ENCODE measurements at places on chromosomes 2 and 18.

DNA sequence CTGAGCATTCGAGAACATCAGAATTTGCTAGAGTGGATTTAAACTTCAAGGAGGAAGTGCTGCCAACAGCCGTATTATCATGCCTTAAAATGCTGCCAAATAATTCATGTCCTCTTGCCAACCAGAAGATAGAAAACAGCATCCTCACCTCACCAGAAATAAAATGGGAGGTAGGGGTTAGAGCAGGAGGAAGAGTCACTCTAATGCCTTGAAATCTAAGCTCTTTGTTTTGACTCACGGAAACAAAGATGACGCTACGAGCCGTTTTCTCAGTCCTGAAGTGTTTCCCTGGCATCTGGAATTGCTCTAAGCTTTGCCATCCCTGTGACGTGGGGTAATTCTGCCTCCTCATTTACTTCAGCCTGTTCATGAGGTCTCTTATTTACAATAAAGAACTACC lies 97.1 kb downstream of the PRPF40A start:
- no peak for DNase-seq

DNA sequence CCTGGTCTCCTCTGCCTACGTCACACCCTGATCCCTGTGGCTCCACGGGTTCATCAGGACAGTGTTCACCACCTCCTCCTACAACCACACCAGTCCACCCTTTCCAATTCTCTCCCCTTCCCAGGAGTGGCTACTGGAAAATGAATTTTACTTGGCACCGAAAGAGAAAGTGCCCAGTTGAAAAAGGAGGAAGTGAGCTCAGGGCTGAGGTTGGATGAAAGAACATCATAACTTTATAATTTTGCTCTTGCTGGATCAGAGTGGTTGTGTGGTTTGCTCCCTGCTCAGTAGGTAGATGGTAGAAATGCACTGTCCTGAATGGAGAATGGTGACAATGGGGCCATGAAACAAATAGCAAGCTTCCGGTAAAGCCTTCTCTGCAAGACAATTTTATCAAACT lies 140.3 kb upstream of the DDX18 start:
- DNase-seq, result no peak

DNA sequence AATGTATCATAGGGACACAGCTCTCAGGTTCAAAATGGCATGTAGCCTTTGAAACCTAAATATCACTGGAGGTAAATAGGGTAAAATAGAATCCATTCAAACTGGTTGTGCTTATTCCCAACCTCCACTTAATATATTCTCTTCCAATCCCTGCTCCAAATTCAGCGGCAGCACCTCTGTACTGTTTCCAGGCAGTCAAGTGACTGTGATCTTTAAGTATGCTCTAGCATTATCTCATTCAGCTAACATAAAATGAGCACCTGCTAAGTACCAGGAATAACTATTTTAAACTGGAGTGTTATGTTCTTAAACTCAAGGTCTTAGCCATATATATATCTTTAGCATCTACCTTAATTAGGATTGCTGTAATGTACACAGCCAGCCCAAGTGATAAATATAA lies 269.2 kb upstream of the SESTD1 start:
- DNase-seq, result no peak

- no peak for DNase-seq
These were observed 79.2 kb downstream of the LONRF2 start for GRCh38 chr2:100242891-100243619.

DNA sequence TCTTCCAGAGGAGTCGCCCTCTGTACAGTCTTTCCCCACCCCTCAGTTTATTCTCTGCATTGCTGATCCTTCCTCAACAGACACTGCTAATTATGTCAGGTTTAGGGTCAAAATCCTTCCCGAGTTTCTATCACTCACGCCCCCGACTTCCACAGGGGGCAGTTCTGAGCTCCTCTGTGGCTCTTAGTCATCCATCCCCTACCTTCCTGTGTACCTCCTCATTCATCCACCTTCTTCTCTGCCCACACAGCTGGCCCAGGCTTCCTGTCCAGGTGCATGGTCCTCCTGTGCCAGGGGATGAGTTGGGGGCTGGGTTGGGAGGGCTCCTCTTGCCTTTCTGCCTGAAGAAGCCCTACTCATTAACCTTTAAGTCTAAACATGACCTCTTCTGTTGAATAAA lies 202.9 kb downstream of the ARL4C start:
- DNase-seq, result peak; percentile 72

- DNase-seq, result no peak
These were observed 16.0 kb downstream of the LINC00305 start for GRCh38 chr18:64132871-64133270.

- DNase-seq, result no peak
These were observed 105.0 kb downstream of the LTBP1 start for GRCh38 chr2:33051586-33052360.

DNA sequence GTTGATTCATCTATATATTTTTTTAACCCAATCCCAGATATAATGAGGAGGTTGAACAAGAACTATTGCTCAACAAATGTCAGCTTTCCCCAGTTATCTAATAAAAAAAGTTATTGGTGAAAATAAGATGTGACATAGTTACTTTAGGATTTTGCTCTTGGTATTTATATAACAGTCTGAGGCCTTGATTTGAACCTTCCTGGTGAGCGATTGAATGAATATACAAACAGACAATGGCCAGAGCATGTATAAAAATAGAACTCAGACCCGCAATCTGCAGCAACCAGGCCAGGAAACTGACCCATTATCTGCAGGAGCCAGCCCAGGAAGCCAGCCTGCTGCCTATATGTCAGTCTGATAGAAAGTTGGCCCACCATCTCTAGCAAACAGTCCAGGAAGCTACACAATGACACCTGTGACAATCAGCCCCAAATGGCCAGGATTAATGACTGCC lies 81.6 kb downstream of the HS6ST1 start:
- no peak for DNase-seq

DNA sequence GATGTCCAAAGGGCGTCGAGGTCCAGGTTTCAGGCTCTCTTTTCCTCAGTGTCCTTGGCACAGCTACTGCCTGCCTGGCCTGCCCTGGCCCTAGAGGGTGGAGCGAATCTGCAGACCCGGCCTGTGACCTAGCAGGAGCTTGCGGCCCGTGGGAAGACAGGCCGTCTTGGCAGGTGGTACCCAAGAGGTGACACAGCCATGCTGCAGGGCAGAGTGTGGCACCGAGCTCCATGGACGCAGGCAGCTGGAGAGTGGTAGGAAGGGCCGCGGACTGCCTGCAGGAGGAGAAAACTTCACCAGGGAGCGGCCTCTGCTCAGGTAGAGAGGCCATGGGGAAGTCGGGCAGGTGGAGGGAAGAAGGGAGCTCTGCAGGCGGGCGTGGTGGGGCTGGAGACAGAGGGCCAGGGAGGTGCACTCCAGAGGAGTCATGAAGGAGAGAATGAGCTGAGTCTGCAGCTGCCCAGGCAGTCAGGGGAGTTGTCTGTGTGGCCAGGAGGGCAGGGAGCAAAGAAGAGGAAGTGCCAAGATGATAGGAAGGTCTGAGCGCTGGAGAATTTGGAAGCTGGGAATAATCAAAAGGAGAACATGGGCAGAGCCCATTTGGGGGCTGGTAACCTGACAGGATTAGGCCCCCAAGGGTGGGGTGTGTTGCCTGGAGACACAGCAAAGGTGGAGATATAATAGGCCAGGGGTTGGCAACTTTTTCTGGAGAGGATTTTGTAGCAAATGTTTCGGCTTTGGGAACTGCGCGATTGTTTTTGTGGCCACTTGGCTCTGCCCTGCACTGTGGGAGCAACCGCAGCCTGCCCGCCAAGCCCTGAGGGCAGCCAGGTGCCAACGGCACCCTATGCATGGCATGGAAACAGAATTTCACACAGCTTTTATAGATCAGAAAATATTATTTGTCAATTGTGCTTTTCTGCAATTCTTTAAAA lies 154.4 kb upstream of the PXDN start:
- DNase-seq, result no peak

DNA sequence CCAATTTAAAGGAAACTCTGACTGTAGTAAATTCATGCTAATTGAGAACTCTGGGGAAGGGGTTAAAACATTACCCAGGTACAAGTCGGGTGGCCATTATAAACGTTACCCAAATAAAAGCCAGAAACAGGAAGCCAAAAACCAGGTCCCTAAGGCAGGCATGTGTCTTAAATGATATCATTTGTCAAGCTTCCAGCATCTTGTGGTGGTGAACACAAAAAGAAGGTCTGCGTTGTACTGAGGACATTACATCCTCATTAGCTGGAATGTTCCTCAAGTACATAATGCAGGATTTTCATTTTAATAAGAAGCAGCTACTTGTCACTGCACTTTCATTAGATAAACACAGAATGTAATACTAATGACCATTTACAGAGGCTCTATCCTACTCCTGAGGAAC lies 10.9 kb downstream of the PTGR3 start:
- no peak for DNase-seq
